Amniotic stem cell (primary cell): ENCODE measurements at places on chromosomes 7 and 10.

DNA sequence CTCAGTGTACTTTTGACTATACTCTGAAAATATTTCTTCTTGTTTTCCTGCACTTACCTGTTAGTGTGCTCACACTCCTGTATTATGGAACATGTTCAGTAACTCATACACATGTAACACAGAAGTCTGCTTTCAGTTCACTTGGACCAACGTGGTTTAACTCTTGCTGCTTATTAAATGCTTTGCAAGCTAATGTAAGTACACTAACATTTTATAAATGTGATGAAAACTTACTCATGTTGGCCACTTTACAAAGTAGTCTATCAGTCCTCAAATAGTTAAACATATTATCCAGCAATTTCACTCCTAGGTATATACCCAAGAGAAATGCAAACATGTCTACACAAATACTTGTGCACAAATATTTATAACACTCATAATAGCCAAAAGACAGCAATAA, 98.4 kb downstream of the UBE2H start:
- DNase-seq, result no peak

- no peak for DNase-seq
Measured at GRCh38 chr7:147894271-147894670, 696.3 kb upstream of the C7orf33 start.

- no peak for DNase-seq
Measured at GRCh38 chr10:27223964-27224363, 16.6 kb downstream of the ACBD5 start.

DNA sequence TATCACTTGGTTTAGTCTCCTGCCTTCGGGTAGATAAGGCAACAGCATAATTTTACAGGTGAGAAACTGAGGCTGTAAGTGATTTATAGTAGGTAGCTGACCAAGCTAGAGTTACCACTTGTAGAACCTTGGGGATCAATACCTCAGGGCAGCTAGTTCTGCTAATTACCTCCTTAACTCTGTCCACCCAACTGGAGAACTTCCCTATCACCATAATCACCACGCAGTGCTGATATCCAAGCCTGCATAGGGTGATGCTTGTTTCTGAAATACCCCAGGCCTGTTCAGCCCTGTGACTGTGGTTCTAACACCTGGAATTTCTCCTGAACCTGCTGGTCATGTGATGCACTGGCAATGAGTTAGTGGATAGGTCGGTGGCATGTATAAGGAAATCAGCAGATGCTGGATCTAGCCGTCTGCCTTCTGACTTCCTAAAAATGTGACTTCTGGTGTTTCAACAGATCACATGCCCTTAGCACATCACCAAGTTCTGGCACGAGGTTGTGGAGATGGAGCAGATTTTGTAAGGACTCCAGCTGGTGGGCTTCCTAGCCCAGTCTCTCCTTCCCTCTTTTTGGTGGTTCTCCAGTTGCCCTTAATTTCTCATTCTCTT, 15.3 kb downstream of the PLAU start:
- DNase-seq, result no peak

DNA sequence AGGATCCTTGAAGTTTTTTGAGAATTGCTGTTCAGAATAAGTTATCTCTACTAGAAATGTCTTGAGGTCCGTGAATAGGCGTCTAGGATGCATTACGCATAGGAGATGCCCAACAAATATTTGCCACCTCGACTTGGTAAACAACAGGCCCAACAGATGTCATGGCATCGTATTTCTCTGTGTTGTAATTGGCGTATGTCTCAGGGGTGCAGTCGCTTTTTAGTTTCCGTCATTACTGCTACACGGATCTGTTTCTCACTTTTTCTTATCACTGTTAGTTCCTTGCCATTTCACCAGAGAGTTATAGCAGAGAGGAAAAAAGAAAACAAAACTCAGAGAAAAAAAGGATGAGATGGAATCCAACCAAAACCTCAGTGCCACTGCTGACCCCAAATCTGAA, 73.0 kb upstream of the SFMBT2 start:
- no peak for DNase-seq

DNA sequence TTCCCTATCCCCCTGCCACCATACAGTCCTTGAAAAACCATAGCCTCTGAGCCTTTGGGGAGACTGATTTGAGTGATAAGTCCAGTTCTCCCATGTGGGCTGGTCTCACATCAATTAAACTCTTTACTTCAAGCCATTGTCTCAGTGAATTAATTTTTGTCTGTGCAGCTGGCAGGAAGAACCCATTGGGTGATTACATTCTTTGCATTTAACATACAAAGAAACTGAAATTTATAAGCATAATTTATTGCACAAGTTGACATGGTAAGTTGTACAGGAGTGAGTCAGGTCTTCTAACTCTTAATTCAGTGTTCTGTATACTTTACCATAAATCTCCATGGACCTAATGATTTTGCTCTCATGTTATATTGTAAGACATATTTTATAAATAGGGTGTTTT, 1613.0 kb upstream of the LRRTM3 start:
- no peak for DNase-seq

GRCh38 chr10:76242956-76243355, 811.5 kb downstream of the LRMDA start:
- no peak for DNase-seq

- no peak for DNase-seq
Measured at GRCh38 chr10:69494626-69495558, 43.6 kb downstream of the TSPAN15 start.

DNA sequence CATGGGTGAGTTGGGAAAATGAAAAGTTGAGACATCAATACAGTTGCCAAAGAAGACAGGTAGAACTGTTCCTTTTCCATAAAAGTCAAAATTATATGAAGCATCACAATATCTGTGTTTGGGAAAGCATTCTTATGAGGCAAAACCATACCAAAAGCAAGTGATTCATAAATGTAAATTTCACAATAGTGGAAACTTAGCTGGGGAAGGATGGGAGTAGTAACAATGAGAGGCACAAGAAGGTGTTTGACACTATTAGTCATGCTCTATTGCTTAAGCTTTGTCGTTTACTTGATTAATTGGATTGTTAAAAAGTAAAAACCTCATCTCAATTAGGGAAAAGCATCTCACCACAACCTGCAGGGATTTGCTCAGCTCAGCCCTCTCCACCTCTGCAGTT, 240.2 kb downstream of the C7orf25 start:
- DNase-seq, result no peak

DNA sequence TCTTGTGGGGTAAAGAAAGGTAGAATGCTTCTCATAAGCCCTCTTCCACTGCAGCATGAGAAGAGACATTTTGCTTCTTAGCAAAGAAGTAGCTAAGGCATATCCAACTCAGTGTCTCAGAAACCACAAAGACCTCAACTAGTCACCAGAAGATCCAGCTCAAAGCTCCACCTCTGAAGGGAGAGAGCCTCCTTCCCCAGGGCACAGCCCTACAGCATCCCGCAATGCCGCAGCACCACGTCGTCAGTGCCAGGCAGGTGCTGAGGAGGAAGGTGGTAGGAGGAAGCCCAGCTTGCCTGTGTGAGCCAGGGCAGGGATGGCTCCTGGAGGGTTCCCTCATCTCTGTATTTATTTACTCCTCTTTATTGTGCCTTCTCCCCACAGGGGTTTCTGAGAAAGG, 385.6 kb upstream of the NPVF start:
- DNase-seq, result no peak

GRCh38 chr10:6124666-6125065, 35.8 kb downstream of the RBM17 start:
- DNase-seq, result no peak

- peak; percentile 22 for DNase-seq
Measured at GRCh38 chr10:31075434-31075833, 43.8 kb upstream of the ZNF438 start.

DNA sequence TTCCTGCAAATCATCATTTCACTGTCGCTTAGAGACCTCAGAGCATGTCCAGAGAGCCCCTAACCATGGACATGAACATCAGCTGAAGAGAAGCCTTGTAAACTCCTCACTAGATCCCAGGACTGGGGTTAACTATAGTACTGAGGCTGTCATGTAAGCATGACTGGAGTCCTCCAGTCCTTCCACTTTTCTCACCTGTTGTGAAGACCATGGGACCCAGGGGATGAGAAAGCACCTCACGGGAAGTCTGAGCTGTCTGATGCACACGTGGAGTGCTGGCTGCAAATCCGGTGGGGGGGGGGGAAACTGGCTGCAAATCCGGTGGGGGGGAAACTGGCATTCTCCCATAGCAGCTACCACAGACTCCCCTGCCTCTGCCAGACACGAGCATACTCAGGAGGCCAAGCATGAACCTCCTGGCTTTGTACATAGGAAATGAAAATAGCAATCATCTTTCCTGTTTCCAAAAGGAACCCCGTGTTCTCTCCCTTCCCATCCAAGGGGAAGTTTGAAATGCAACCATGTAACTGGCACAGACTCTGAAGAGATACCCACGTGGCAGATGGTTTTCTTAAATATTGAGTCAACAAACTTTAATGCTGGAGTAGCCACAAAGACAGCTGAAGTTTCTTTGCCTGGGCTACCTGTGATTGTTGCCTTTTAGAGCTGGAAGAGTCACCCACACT, 261.4 kb downstream of the ZMYND11 start:
- no peak for DNase-seq

DNA sequence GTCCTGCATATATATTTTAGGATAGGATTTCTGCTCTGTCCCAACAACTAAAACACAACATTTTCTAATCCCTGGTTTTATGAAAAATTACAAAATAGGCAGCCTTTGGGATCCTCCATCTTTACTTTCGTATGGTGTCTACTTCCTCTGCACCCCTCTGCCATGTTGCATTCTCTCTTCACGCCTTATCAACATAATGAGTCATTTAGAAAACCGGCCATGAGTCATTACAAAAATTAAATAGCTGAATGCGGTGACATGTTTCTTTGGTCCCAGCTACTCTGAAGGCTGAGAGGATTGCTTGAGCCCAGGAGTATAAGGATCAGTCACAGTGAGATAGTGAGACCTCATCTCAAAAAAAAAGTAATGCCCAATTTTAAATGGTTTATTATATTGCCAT, 148.1 kb upstream of the CELF2 start:
- DNase-seq, result no peak

- DNase-seq, result no peak
Measured at GRCh38 chr10:128873411-128874054, 593.5 kb upstream of the MGMT start.

- DNase-seq, result no peak
Measured at GRCh38 chr10:50927522-50928189, 42.2 kb upstream of the A1CF start.

GRCh38 chr7:69256634-69257081, 341.6 kb upstream of the AUTS2 start:
- DNase-seq, result no peak

DNA sequence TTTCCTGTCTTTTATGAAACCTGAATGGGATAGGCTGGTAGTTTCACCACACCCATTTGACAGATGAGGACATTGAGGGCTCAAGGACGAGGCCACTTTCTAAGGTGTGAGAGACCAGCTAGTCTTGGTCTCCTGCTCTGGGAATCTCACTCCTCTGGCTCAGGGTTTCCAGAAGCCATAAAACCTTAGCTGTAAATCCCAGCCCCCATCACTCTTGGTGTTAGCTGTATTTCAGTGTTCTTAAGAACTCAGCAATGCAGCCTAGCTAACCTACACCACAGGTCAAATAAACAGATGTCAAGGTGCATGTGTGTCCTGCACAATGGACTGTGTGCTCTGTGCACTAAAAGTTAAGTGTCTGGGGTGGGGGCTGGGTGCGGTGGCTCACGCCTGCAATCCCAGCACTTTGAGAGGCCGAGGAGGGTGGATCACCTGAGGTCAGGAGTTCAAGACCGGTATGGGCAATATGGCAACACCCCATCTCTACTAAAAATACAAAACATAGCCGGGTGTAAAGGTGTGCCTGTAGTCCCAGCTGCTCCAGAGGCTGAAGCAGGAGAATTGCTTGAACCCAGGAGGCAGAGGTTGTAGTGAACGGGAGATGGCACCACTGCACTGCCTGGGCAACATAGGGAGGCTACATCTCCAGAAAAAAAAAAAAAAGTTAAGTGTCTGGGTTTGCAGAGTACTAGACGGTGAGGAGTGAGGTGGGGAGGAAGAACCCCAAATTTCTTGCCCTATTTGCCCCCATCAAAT, 567 bp upstream of the EPO start:
- peak; percentile 33 for DNase-seq

- no peak for DNase-seq
Measured at GRCh38 chr10:74332398-74332797, 181.4 kb downstream of the ADK start.

GRCh38 chr10:829241-829640, 102.3 kb downstream of the LARP4B start:
- DNase-seq, result no peak

- no peak for DNase-seq
Measured at GRCh38 chr10:117533507-117534281, 8.9 kb upstream of the EMX2 start.

- no peak for DNase-seq
Measured at GRCh38 chr10:70657041-70657440, 15.3 kb upstream of the ADAMTS14 start.

DNA sequence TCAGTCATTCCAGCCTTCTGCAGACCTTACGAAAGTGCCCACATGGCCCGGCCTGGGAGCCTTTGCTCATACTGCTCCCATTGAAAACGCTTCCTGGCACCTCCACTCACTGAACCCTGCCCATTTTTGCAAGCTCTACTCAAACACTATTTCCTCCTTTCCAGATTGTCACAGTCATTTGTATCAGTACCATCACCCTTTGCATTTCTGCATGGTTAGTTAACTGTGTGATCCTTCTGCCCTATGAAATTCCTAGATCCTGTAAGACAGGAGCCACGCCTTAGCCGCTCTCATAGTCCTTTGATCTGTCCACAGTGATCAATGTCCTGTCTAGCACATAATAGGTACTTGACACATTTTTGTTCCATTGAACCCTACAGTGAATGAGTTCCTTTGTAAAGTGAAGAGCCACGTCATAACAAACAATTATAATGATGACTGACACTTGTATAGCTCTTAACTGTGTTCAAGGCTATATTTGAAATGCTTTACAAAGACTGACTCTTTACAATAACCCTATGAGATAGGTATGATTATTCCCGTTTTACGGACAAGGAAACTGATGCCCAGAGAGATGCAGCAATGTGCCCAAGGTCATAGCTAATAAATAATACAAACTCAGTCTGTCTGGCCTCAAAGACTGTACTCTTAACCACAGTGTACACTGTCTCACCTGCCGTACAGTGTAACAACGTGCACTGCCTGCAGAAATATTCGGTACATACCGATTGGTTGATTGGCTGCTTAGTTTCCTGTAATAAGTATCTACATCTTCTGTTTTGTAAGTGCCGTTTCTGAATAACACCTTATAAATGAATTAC, 16.6 kb upstream of the ITIH2 start:
- DNase-seq, result no peak

GRCh38 chr10:132133005-132133404, 53.7 kb upstream of the DPYSL4 start:
- DNase-seq, result no peak

- no peak for DNase-seq
Measured at GRCh38 chr10:60479305-60480020, 89.8 kb upstream of the ANK3 start.

GRCh38 chr7:1520539-1521234, 9.8 kb upstream of the MAFK start:
- no peak for DNase-seq

DNA sequence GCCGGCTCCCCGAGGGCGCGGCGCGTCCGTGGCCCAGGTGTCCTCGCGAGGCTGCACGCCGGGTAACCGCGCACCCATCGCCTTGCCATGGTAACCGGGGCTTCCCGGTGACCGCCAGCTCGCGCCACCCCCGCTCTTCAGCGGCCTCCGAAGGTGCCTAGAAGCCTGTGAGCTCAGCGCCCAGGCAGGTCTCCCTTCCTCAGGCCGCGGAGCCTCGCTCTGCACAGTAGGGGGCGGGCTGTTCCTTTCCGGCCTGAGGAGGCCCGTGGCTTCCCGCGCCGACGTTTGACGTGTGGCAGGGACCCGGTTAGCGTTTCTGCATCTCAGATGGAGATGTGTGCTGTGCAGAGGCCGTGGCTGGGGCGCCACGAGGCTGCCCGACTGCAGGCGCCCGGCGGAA, 117.1 kb downstream of the DYNC2I1 start:
- DNase-seq, result peak; percentile 21
